NCI-H1105 (cell line): ENCODE measurements at places on chromosomes 4 and X.
A peak's percentile ranks its signal among the peaks of the same experiment; 100 is the strongest.

DNA sequence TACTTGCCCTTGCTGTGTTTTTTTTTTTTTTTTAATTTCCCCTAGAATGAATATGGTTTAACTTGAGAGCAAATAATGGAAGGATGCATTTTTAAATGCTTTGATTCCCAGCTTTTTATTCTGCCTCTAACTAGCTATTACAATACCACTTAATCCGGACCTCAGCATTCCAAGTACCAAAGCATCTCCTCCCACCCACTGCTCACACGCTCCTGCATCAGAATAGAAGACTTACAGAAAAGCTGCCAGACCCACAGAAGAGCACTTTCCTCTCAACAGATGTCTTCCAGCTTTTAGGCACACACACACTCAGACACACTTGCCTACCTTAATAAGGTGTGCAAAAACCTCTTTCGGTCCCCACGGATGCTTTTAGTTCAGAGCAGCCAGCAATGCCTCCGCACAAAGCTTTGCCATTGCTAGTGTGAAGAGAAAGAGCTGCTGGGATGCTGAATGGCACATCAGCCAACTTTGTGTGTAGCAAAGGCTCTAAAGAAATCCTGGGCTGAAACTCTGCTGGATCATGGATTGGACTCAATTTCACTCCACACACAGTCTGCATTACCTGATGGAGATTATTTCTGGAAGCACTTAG lies 1056.2 kb downstream of the DMD start:
- no peak for DNase-seq

DNA sequence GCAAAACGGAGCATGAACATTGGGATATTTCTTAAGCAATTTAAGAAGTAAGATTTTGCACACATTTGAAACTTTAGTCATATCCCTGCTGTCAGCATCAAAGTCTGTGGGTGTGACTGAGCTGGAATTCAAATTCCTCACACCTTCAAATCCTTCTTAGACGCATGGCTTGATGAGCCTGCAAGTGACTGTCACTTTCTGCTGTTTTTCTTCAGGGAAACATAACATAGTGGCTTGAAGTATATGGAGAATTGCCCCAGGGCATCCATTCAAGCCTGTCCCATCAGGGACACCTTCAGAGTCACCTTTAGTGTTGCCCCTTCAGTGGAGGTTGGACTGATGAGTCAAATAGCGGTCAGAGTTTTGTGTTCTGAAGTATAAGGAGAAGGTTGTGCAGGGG lies 17.4 kb downstream of the FHDC1 start:
- DNase-seq, result no peak

- DNase-seq, result no peak
These were observed 1.8 kb downstream of the LNX1 start for GRCh38 chr4:53589511-53589910.

GRCh38 chr4:40629401-40630334 lies at the start of gene RBM47:
Gene RBM47, minus strand, starts transcription at chr4:40629864. Its CDS starts 190,971 bp downstream, at chr4:40438893.
- peak; percentile 16 for DNase-seq

GRCh38 chrX:112746812-112747595 lies 67.3 kb upstream of the LHFPL1 start:
- DNase-seq, result no peak

- no peak for DNase-seq
These were observed 33.1 kb upstream of the VCX3A start for GRCh38 chrX:6568031-6568430.

DNA sequence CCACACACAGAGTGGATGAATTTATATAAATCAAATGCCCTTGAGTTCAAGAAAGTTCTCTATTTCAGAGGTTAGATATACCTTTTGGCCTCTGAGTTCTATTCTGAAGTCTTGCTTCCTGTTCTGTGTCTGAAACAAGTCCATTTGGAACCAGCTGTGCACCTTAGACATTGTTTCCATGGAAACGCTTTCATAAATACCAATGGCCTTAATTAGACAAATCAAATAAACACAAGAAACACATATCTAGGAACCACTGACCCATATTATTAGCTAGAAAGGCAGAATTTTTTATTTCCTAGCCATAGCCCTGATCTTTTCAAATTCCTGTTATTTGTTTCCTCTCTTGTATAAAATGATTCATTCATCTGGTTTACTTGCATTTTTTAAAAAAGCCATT lies 8.4 kb upstream of the C4orf54 start:
- DNase-seq, result no peak
